ENCODE measurements at places on chromosomes 16 and 17.

GRCh38 chr17:30957741-30958140 lies 13.1 kb upstream of the RNF135 start:
- no peak for DNase-seq

DNA sequence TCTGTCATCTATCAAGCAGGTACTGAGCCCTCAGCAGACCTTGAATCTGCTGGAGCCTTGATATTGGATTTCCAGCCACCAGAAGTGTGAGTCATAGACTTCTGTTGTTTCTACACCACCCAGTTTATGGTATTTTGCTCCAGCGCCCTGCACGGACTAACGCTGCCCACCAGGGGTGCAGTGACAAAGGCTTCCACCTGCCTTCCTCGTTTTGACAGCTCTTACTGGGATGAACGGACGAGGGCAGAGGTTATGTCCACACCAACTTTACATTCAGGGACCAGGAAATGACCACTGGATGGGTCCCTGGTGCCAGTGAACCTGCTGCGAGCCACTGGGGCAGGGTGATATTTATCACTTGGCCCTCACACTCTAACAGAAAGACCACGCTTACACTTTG lies 66.6 kb upstream of the CBX4 start:
- no peak for DNase-seq

GRCh38 chr16:50778284-50779163 lies 36.6 kb downstream of the CYLD start:
- no peak for DNase-seq

GRCh38 chr17:81031566-81032550 lies 3.1 kb upstream of the BAIAP2 start:
- DNase-seq = no peak

- no peak for DNase-seq
These were observed 43.7 kb downstream of the CDC27 start for GRCh38 chr17:47145351-47145750.

DNA sequence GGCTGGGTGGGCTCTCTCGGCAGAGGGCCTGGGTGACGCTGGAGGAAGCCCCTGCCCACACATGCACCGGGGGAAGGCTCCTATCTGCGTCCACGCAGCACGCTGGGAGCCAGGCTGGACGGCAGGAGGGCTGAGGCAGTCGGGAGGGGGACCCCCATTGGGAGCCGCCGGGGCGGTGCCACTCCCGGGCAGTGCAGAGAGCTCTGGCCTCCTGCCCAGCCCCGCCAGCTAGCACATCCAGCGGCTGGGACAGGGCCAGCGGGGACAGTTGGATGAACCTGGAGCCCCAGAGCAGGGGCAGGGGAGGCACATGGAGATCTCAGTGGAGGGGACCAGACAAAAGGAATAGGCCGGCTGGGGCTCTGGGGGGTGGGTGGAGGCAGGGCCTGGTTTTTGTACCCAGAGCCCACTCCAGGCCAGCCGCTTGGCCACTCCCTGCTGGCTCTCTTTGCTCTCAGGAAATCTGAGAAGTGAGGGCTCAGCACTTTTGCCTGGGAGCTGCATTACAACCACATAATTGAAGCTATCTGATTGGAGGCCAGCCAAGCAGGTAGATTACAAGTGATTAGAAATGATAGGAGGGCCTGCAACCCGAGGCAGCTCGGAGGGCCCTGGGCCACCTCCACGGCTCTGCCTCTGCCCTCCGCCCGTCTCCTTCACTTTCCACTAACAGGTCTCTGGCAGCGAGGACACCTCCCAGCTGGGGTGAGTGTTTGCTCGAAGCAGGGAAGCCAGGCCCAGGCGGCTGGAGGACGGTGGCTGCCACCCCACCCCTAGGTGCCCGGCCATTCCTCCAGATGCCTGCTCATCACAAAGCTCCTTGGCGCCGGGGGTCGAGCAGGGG lies 40.1 kb downstream of the ENGASE start:
- DNase-seq = no peak

DNA sequence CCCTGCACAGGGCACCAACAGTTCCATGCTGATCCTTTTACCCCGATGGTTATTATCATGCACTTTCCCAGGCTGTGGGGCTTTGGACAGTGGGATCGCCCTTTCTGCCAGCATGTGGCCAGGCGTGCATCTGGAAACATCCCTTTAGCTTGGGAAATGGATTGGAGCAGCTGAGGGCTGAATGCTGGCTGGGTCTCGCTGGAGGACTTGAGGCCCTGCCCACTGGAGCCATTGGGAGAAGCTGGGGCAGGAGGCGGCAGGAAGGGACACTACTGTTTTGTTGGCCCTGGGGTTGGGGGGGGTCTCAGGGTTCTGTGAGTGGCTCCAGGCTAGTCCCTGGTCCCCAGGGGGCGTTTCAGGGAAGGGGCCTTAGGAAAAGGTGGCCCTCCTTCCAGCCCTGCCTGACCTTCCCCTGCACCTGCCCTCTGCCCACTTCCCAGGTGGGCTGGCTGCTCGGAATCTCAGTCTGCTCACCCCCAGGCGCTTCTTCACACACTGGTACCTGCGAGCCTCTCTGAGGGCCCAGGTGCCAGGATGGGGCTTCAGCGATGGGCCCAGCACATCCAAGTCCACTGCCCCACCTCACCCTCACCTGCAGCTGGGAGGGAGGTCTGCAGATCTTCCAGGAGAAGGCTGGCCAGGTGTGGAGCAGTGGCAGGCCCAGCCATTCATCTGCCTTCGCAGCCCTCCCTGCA lies 1.6 kb upstream of the ADGRG3 start:
- no peak for DNase-seq

- no peak for DNase-seq
These were observed 16.4 kb upstream of the FLCN start for GRCh38 chr17:17253406-17253805.

DNA sequence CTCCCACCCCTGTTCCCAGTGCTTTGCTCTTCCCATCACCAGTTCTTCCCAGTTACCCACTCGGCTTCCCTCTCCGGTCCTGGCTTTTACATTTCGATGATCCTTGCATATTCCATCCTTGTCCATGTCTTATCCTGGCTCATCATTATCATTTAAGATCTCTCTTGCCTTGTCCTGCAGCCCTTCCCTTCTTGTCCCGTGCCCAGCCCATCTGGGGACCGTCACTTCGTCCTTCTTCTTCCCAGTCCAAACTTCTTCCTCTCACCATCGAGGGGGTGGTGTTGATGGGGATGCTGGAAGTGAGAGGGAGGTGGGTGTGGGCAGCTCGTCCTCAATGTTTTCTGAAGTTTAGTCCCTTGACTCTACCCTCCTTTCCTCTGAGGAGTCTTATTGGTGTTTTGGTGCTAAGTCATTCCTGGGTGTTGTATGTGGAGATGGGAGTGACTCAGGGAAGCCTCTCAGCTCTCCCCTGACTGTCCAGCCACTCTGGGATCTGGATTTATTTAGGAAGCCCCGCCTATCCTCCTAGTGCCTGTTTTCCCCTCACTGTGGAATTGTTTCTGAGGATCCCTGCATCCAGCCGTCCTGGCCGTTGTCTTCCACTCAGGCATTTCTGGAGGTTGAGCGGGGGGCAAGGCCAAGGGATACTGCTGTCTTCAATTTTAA lies 975 bp downstream of the SNX29 start:
- DNase-seq = no peak

- no peak for DNase-seq
These were observed 2.9 kb downstream of the CMIP start for GRCh38 chr16:81447383-81448101.

GRCh38 chr17:56594320-56595107 lies 1.0 kb downstream of the NOG start:
- no peak for DNase-seq

DNA sequence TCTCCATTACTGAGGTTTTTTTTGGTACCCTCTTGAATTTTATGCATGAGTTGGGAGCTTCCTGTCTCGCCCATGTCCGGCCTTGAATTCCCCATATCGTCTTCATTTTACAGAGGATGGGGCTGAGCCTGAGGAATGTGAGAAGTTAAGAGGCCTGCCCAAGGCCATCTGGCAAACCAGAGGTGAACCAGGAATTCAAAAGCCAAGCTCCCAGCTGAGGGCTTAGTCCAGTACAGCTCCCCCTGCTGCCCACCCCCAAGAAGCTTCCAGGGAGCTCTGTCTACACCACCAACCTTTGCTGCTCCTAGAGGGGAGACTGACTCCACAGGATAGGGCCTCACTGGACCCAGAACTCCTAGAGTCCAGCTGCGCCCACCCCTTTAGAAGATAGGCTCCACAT lies 20.7 kb upstream of the C16orf78 start:
- no peak for DNase-seq

- DNase-seq = no peak
These were observed 31.1 kb downstream of the SNN start for GRCh38 chr16:11699234-11699894.

DNA sequence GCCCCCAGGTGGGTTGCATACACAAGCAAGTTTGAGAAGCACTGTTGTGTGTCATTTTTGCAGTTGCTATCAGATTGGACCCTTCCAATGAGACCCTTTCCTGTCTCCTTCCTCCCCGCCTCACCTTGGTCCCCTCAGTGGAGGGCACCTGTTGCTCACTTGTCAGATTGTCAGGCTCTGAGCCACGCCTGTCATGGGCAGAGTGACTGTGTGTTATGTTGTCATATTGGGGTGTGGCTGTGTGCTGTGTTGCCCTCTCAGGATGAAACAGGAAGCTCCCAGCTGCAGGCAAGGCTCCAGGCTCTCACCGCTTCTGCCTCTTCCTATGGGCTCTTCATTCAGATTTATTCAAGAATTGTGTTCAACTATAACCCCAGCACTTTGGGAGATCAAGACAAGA lies 302.9 kb downstream of the CPPED1 start:
- no peak for DNase-seq

DNA sequence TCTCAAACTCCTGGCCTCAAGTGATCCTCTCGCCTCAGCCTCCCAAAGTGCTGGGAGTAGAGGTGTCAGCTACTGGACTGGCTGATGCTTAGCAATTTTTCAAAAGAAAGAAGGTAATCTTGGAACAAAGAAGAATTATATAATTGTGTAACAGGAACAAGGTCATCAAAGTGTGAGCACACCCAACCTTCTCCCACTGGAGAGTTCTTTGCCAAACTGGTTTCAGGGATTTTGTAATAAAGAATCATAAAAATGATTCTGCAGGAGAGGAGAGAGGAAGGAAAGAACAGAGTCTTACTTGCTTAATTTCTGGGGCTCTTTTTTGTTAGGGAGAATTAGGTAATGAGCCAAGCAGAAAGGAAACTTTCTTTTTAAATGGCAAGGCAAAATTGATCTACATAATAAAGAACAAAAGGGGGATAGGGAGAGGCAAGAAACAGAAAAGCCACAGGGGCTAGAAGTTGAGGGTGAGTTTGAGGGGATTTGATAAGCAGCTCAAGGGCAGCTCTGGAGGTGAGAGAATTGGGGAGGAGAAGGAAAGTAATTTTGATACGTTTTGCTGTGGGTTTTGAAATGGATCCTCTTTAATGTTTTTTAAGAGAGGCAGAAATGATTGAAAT lies 21.3 kb downstream of the CHD9NB start:
- DNase-seq = no peak

DNA sequence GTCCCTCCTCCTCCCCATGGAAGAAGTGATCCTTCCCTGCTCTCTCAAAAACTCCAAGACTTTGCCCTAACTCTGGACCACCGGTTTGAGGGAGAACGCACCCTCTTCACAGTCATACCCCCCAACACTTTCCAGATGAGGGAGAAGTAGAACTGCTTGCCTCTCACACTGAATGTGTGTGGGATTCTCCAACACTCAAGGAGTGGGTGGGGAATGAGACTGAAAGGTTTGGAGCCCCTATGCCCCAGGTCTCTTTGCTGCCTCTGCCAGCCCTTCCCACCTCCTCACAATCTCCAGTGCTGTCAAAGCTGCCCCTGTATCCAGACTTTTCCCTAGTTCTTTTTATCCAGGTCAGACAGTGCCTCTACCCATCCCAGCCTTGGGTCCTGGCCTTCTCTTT lies 11.4 kb downstream of the HOXB4 start:
- no peak for DNase-seq

DNA sequence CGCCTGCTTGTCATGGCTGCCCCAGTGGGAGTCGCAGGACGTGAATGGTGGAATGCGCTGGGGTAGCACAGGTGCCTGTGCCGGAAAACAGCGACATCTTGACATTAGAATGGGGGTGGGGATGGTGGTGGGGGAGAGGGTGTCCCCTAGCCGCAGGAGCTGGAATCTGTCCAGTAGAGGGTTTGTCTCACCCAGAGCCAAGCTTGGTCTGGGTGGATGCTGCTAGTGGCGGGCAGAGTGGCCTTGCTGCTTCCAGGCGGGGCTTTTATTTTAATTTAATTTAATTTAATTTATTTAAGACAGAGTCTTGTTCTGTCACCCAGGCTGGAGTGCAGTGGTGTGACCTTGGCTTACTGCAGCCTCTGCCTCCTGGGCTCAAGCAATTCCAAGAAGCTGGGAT lies 7.7 kb downstream of the BAIAP2 start:
- no peak for DNase-seq

DNA sequence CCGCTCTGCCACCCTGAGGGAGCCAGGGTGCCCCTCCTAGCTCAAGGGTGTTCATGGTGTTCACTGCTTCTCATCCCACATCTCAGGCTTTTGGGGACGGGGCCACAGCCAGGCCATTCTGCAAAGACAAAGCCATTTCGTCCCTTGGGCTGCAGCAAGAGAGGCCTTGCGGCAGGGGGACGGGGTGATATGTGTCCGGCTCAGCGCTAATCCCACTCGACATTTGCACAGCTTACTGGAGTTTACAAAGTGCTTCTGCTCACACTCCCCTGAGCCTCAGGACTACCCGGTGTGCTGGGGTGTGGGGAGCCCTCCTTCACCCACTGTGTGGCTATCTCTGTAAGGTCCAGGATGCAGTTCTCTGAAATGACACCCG lies 84.3 kb downstream of the RTN4RL1 start:
- DNase-seq = no peak

- DNase-seq = no peak
These were observed 193.5 kb downstream of the WWOX start for GRCh38 chr16:78292844-78293380.

GRCh38 chr16:66539623-66540469 lies 10.1 kb downstream of the TK2 start:
- DNase-seq = no peak

- DNase-seq = no peak
These were observed 332.0 kb downstream of the CBLN1 start for GRCh38 chr16:48949636-48950035.

GRCh38 chr17:4109449-4109848 lies 33.4 kb downstream of the ZZEF1 start:
- no peak for DNase-seq

DNA sequence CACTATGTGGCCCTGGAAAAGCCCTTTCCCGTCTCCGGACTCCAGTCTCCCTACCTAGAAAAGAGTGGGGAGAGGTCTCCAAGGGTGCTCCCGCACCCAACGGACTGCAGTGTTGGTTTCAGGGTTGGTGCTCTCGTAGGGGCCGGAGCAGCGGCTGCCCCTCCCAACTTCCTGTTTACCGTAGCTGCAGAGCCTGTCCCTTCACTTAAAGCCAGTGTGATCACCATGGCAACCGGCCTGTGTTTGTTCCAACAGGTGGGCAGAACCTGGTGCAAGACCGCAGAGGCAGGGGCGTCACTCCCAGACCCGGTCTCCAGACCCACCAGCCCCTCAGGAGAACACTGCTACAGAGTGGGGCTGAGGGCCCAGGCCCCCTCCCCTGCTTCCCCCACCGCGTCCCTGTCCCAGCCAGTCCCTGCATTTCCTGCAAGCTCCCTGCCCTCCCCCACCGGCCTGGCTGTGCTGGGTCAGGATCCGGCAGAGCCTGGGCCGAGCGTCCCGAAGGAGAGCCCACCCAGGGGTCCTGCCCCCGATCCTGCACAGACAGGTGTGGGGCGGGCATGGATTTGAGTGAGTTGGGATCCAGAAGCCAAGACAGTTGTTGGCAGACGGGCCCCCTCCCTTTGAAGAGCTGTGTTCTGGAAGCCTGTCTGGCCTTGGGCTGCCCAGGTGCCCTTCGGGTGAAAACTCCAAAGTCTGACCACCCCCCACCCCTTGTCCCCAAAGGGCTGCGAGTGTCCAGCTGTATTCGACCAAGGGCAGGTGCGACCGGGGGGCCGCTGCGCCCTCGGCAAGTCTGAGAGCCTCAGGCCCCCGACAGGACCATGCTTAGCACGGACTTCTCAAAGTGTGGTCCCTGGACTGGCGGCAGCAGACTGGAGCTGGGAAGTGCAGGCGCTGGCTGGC lies 1.5 kb upstream of the BAIAP3 start:
- DNase-seq = no peak
